ENCODE measurements at places on chromosomes 6 and 20. TPM values are rescaled to one million over a fixed set of nuclear protein-coding genes. Genes with fewer than 3 reads are reported as not detected.

GRCh38 chr6:161422710-161423680 is 149.1 kb upstream of the AGPAT4 start:
- peak; percentile 53 for DNase-seq

TSBP1 gene
- total RNA-seq, result not detected

TINAG gene
- total RNA-seq, result not detected

MYB gene
- under 0.01 TPM for total RNA-seq

- no peak for DNase-seq
Measured at GRCh38 chr6:35197196-35197595, 16.6 kb upstream of the SCUBE3 start.

GRCh38 chr20:21583486-21584168 is 69.8 kb upstream of the NKX2-2 start:
- DNase-seq, result no peak

GRCh38 chr6:108799354-108799717 is 48.9 kb upstream of the ARMC2 start:
- DNase-seq, result no peak

GRCh38 chr20:64044484-64045247 is 4.8 kb downstream of the SOX18 start:
- DNase-seq, result peak; percentile 44
